ENCODE measurements at places on chromosomes 12 and 14. TPM values are rescaled to one million over a fixed set of nuclear protein-coding genes. Genes with fewer than 3 reads are reported as not detected.
A peak's percentile ranks its signal among the peaks of the same experiment; 100 is the strongest.

CLEC7A gene
- total RNA-seq, result 3.3 TPM

GRCh38 chr14:92352158-92352985 is 29.4 kb downstream of the SLC24A4 start:
- H3K4me1 ChIP-seq, result no peaks in the 10 kb centered on the region
- no peak for DNase-seq
- no peak overlapping the region for H3K4me3 ChIP-seq
- no peaks in the 10 kb centered on the region for H3K27me3 ChIP-seq
- no peak overlapping the region for H3K27ac ChIP-seq

DNA sequence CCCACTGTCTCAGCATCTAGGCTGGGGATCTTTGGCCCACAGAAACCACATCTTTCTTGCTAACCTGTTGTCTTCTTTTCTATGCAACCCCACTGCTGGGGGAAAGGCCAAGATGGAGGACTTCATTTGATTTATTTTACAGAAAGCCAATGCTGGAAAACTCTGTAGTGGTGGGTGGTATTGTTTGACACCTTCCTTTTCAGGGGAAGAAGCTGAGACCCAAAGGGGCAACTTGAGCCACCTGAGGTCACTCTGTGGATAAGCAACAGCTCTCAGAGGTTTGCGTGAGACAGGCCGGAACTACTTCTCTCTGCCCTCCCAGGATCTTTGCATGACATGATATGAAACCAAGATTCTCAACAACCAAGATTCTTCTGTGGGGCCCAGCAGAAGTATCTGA is 645.2 kb downstream of the VRK1 start:
- no peaks in the 10 kb centered on the region for H3K36me3 ChIP-seq
- no peak for DNase-seq
- H3K27ac ChIP-seq, result no peak overlapping the region
- no peaks in the 10 kb centered on the region for H3K4me1 ChIP-seq
- no peak overlapping the region for H3K4me3 ChIP-seq
- no peaks in the 10 kb centered on the region for H3K27me3 ChIP-seq

GRCh38 chr12:89160716-89161123 is 191.6 kb downstream of the DUSP6 start:
- H3K4me1 ChIP-seq, result no peaks in the 10 kb centered on the region
- no peaks in the 10 kb centered on the region for H3K27me3 ChIP-seq
- H3K4me3 ChIP-seq, result no peak overlapping the region
- peak overlapping the region; percentile 25 for H3K27ac ChIP-seq
- no peaks in the 10 kb centered on the region for H3K36me3 ChIP-seq

YY1 gene
- total RNA-seq, result 24.4 TPM
